ENCODE measurements at places on chromosomes 4 and X. TPM values are rescaled to one million over a fixed set of nuclear protein-coding genes. Genes with fewer than 3 reads are reported as not detected.

The DOK7 gene
- polyA plus RNA-seq, result not detected

The PNCK gene
- polyA plus RNA-seq, result 0.37 TPM

The FMR1NB gene
- polyA plus RNA-seq, result not detected

The GRID2 gene
- not detected for polyA plus RNA-seq

The MAGEA6 gene
- polyA plus RNA-seq, result not detected

DNA sequence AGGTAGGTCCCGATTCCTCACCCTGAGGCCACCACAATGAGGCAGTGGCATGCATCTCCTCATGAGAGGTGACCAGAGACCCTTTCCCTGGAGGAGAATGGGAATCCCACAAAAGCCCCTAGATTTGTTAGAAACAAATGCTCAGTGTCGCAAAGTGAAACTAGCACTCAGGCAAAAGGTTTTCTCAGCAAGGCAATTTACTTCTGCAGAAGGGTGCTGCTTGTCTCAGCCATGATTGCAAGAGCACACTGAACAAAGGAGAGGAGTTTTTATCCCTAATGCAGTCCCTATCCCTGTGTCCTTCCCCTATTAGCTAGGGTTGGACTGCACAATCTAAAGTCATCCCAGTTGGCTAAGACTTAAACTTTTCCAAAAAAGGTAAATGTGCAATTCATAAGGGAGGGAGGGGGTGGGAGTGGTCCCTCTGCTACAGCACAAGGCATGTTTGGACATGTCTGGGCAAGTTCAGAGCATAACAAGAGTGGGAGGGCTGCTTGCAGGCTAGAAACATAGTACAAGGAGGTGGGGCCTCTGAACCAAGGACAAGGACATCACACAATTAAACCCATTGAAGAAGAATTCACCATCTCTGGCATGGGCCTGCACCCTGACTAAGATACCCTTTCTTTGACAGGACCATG, 185.3 kb downstream of the CCNG2 start:
- no peak for DNase-seq

DNA sequence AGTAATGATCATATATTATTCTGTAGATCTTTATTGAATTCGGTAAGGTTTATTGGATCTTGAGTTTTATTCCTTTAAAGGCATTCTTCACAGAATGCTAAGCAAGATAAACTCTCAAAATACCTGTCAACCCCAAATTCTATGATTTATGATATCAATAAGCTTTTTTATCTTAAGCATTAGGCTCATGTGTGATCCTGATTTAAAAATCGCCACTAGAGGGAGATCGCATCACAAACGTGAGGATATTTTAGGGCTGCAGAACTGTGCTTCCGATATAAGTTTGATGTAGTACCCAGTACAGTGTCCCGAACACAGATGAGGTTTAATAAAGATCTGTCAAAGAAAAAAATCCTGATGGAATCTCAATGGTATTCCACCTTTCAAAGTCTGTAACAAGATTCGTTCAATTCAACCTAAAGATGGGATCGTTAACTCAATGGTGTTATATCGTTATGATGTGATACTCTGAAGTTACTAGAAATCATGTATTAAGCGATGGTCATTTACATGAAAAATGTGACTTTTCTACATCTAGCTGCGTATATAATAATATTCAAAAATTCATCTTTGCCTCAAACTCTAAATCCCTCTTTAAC, 169.0 kb downstream of the CORIN start:
- peak; percentile 56 for DNase-seq

DNA sequence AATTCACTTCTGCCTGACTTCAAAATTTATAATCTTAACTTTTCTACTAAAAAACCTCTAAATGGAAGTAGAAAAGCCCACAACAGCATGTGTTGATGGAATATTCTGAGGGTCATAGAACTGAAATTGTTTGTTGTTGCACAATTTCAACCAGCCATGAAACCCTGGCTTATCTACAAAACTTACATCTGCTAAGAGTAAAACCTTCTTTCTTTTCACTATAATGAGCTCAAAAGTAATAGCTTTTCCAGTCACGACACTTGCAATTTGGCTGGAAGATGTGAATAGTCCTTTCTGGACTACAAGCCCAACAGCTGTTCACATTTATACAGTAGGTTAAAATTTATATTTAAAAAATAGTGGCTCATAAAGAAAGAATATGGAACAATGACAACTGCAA, 250.0 kb downstream of the GPAT3 start:
- no peak for DNase-seq

DNA sequence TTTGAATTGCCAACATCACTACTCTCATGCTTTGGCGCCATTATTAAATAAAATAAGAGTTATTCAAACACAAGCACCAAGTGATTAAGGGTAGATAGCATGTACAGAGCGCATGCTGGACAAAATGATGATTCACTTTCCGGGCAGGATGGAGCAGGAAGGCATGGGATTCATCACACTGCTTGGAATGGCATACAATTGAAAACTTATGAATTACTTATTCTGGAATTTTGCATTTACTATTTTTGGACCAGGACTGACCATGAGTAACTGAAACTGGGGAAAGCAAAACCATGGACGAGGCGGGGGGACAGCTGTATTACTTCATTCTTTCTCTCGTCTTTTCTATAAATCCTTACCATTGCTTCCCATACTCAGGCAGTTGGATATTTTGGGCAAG, 28.5 kb upstream of the FGF5 start:
- peak; percentile 77 for DNase-seq

DNA sequence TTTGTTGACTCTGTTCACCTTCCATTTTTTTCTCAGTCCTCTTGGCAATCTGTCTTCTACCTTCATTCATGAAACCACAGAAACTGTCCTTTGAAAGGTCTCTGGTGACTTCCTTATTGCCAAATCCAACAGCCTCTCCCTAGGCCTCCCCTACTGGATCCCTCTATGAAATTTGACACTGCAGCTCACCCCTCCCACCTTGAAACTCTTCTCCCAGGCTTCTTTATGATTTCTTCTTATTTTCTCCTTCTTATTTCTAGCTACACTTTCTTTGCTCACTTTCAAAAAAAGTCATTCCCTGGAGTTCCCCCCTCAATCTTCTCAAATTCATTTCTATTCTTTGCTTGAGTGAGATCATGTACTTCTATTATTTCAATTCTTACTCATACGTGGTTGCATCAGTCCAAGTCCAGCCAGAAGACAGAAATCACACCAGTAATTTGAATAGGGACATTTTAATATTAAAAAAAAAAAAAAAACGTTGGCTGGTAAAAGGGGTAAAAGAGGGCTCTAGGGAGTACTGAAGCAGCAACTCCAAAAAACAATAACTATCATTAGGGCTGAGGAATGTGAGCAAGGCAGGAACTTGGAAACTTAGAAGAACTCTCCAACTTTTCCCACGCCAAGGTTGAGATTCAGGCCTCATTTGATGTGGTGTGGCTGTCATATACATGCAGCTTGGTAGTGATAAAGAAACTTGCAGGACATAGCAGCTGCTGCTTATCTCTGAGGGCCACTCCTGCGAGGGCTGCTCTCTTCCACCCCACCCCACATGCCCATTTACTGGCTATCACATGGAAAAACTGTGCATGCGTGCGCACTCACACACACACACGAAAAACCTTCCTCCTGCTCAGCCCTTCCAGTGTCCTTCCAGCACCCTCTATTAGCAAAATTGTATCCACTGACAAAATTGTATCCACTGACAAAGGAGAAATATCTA, 169.8 kb upstream of the GALNT7 start:
- peak; percentile 30 for DNase-seq

DNA sequence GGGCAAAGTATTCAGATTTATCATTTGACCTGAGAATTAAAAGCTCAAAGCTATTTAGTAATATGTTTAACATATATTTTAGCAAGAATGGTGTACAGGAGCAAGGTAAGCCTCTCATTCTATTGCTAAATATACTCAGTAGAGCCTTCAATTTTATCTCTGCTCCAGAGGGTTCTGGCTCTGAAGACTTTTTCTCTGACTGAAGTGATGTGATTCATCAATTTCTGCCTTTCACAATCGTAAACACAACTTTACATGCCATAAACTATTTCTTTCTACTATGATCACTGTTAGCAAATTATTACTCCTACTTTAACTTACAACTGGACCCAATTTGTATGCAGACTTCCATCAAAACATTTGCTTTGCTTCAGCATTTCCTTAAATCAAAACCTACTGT, 315.0 kb upstream of the NDST4 start:
- no peak for DNase-seq

DNA sequence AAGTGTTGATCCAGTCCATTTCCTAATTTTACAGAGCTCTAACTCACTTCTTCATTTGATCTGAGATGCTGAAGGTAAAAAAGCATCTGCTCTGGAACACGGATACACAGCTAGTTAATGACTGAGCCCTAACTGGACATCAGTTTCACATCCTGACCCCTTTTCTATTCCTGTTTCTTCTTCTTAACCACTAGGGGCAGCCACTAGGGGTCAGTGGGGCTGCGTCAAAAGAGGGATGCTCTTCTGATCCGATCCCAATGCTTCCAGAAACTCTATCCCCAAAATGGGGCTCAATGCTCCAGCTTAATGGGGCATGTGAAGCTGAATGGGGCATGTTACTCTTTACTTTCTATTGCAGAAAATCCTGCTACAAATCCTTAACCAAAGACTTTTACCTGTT, 33.4 kb upstream of the PHKA2 start:
- DNase-seq, result no peak

GRCh38 chr4:151859641-151860040, 98.8 kb upstream of the GATB start:
- no peak for DNase-seq

- DNase-seq, result no peak
Measured at GRCh38 chr4:1996866-1997611, 11.7 kb downstream of the NELFA start.

DNA sequence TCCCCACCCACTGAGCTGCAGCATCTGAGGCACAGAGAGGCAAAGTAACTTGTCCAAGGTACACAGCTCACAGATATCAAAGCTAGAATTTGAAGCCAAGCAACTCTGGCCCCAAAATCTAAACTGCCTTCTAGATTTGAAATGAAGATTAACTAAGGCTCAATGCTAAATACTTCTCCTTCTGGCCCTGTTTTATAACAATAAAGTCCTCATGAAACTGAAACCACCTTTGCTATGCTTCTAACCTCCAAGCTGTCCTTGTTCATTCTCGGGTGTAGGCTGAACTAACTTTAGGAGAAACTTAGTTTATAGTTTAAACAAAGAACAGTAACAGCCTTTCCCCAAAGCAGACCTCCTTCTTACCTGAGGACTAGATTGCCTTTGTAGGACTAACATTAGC, 93.6 kb downstream of the DCTD start:
- DNase-seq, result no peak

- peak; percentile 36 for DNase-seq
Measured at GRCh38 chrX:31464306-31464915, 392.6 kb upstream of the FTHL17 start.

DNA sequence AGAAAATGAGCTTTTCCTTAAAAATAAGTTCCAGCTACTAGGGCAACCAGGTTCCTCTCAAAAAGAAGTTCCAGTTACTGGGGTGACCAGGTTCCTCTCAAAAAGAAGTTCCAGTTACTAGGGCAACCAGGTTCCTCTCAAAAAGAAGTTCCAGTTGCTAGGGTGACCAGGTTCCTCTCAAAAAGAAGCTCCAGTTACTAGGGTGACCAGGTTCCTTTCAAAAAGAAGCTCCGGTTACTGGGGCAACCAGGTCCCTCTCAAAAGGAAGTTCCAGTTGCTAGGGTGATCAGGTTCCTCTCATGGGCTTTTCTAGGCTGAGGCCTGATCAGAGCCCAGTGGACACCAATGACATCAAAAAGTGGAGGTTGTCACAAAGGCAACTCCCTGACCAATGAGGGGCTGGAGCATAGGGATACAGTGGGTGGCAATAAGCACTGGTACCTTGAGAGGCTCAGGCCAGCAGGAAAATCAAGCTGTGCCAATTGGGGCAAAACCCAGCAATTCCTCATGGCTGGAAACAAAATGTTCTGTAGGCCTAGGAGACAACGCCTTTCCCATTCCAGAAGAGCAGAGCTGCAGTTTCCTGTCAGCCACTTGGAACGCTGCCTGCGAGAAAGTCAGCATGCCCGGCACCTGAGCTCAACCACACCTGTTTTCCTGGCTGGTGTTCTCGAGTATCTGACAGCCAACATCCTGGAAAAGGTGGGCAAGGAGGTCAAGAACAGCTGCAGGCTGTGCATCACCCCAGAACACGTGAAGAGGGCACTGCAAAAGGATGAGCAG, 12.3 kb upstream of the SYTL5 start:
- no peak for DNase-seq

GRCh38 chrX:51459125-51459524, 37.3 kb downstream of the NUDT11 start:
- peak; percentile 1 for DNase-seq

GRCh38 chr4:26727844-26728243, 132.8 kb upstream of the STIM2 start:
- no peak for DNase-seq

DNA sequence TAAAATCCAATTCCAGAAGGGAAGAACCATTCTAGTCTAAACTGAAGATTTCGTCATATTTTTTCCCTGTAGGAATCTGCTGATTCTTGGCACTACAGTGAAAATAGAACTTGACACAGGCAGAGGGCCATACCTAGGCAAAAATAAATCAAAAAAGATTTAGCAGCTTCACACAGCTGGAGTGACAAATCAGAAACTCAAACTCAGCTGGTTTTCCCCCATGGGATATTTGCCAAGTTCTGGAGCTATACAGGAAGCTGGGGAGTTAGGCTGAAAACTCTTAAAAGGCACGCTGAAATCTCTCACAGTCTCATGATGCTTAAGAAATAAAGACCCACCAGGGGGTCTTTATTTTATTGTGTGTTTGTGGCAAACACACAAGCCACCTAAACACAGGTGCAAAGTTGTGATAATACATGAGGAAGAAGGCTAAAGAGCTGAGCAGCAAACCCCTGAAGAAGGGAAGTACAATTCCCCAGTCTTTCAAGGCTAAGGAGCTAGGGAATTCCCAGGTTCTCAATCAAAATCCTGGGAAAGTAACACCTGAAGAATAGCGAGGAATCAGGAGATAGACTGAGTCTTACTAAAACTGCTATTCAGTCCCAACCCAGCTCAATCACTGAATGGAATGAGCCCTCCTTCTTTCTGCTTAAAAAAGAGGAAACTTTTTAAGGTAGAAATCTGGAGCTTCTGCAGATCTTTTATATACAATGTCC, 32.1 kb upstream of the BEND2 start:
- DNase-seq, result peak; percentile 15

DNA sequence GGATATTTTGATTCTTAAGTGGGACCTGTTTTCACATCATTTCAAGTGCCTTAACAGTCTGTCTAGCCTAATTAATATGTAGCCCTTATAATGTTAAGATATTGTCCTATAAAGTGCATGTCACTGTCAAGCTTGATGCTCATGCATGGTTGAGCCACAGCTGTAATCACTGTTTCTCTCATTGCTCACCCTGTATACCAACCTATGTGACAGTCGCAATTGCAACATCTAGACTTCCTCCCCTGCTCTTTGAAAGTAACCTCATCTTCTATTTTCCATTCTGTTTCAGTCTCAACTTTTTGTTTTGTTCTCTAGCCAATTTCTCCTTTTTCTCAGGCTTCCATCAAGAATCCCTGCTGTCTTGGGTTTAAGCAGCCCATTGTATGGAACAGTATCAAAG, 24.4 kb upstream of the MSL3 start:
- DNase-seq, result no peak
